ENCODE measurements at places on chromosomes 16 and 17.

GRCh38 chr16:30112197-30113030 lies 923 bp downstream of the GDPD3 start:
- no peak for DNase-seq

DNA sequence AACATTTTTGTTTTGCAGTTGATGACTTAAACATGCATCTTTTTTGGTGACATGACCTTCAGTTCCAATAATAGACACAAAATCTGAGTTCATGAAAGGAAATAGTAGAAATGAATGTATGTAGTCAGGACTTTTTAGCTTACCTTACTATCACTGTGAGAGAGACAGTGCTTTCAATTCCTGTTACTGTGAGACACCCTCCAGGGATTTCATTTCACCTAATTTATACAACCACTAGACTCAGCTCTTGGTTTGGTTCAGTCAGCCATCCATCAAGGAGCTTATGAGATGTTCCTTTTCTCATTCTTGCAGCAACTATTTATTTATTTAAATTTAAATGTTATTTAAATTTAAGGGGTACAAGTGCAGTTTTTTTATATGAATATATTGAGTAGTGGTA lies 77.9 kb downstream of the MAP2K4 start:
- no peak for DNase-seq

DNA sequence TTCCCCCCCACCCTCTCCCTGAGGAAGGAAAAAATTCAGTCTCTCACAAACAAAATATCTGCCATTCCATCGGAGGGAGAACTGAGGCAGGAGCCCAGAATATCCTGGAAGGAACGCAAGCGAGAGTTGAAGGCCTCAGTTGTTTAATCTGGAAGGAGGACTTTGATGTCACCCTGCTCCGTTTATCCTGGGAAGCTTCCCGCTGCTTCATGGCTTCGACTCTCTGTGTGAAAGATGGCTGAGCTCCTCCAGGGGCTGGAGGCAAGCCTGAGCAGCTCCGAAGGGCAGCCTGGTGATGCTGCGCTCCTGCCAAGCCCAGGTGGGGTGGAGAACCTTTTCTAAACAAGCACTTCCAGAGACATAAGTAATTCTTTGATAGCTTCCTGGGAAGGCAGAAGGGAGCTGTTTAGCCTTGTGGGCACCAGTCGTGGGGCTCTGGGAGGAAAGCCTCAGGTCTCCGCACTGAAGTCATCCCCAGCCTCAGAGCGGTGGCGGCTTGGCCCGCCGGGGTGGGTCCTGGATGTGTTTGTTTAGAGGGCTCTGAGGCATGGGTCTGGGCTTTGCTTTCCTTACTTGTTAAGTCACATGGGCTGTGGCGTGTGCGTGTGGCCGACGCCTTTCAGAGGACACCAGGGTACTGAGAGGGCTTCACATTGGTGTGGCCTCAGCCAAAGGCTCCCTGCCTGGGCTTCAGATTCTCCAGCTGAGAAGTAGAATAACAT lies 7.9 kb downstream of the NKD1 start:
- DNase-seq, result no peak

- DNase-seq, result no peak
Observed at GRCh38 chr17:62307196-62307595, 73.2 kb upstream of the EFCAB3 start.

DNA sequence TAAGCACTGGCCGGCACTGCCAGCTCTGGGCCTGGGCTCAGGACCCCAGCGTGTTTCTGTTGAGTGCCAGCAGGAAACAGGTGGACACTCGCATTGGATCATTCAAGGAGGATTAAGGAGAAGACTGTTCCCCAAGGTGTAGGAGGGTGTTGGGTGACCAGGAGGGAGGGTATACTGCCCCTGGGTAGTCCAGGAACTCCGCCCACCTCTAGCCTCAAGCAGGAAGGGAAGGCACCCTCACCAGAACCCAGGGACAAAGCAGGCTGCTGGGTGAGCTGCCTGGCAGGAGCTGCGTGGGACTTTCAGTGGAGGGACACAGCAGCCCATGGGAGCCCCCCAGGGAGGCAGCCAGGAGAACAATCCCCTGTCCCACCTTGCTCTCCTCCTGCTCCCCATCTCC lies 7.7 kb upstream of the RAB37 start:
- DNase-seq, result no peak

DNA sequence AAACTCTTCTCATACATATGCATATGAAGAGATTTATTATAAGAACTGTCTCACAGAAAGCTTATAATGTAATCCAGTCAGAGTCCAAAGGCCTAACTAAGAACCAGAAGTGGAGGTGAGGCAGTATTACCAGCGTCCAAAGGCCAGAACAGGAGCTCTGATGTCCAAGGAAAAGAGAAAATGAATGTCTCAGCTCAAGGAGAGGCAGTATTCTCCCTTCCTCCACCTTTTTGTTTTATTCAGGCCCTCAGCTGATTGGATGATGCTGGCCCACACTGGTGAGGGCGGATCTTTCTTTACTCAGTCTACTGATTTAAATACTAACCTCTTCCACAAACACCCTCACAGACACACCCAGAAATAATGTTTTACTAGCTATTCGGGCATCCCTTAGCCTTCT lies 43.4 kb downstream of the FBXL20 start:
- no peak for DNase-seq

GRCh38 chr16:71746442-71747046 lies 22.0 kb upstream of the PHLPP2 start:
- no peak for DNase-seq

GRCh38 chr16:58393138-58393504 lies 850 bp downstream of the GINS3 start:
- no peak for DNase-seq

GRCh38 chr17:76088041-76088867 lies 9.3 kb downstream of the ZACN start:
- no peak for DNase-seq

DNA sequence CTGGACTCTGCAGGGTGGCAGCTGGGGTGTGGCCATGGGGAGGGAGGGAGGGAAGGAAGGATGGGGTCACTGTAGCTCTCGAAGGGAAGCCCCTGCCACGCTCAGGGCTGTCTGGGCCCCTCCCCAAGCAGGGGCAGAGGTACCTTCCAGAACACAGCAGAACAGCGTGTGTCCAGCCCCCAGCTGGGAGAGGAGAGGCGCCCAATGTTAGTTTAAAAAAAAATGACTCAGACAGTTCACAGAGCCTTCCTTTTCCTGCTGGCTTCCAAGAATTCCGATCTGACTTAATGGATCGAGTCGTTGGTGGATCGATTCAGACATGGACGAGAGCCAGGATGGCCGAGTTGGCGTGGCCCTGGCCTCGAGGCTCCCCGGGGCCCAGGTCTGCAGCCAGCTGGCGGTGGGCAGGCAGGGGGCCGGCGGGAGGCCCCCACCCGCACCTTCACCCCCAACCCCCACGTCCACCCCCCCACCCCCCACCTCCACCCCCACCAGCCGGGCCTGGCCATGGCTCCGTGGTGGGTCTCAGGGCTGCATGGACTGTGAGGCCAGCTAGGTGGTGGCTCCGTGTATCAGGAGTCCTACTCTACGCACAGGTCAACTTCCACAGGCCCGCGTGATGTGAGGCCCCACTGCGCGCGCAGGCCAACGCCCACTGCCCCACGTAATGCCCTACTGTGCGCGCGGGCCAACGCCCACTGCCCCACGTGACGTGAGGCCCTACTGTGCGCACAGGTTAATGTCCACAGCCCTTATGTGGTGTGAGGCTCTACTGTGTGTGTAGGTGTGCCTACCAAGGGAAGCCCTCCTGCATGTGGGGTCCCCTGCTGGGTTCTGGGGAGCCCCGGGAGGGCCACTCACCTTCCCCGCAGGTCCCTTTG lies 21.8 kb downstream of the CACNA1H start:
- DNase-seq, result no peak

DNA sequence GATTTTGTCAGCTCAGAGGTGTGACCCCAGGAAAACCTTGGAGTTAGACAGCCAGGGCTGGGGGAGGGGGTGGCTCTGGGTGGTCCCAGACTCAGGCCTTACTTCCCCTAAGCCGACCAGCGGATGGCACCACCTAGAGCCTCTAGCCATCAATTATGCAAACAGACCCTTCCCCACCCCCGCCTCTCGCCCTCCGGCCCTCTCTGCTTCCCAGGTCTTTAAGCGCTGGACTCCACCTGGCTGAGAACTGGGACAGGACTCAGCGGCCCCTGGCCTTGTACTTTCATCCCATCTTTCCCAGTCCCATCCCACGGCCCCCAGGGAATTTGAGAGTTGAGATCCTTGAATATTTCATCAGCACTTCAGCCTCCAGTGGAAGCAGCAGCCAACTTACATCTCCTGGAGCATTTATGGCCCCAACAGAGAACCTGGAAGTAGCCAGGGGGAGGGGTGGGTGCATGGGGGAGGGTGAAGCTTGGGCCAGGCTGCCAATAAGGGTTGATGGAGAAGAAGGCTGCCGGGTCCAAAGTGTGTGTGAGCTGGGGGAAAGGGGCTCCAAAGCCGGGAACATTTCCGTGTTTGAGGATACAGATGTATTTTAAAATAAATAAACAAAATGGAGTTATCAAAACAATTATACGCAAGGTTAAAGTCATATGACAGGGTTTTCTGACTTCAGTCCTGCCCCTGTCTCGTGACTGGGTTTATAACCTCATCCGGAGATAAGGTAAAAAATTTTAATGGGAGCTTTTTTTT lies 7.5 kb upstream of the JUP start:
- no peak for DNase-seq

- DNase-seq, result no peak
Observed at GRCh38 chr16:31355431-31356100, 590 bp downstream of the ITGAX start.

DNA sequence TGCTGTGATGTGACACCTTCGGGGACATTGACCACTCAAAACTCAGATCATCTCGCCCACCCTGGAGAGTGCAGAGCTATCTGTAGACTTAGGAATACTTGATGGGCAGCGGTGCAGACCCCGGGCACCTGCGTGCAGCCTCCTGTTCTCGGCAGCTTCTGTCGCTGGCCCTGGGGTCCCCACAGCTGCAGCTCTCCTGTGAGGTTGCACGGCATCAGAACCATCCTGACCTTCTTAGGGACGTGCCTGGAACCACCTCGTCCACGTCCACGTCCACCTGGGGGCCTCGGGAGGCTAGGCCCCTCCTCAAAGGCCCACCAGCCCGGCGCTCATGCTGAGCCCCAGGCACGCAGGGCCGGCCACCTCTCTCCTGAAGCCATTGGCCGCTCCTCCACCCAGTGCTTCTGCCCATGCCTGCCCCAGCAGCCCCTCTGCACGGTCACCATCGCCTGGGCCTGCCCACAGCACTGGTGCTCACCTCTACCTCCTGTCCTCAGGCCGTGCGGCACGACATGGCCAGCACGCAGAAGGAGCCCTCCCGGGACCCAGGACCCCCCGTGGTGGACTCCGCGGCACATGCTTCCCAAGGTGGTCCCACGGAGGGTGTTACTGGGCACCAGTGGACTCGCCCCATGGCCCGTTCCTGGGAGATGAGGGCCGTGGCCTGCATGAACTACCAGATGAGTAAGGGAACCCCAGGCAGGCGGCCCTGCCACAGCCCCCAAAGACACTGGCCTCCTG lies 2.3 kb upstream of the WFIKKN1 start:
- no peak for DNase-seq

DNA sequence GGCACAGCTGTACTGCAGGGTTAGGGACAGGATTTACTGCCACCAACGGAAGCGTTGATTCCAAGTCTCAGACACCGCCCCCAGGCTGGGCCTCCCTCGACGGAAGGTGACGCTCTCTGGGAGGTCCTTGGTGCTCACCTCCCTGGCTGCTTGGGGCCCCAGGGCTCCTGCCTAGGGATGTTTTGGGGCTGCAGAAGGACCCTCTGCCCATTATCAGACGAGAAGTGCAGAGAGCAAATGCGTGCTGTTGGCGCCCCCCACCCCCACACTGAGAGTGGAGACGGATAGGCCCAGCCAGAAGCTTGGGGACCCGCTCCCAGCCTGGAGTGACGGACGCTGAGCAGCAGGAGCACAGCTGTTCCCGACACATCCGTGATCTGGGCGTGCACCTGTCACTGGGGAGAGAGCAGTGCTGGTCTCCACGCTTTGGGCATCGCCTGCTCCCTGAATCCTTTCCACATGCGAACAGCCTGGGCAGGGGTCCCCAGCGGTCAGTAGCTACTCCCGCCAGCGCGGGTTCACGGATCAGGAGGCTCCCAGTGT lies 5.1 kb upstream of the SOX8 start:
- DNase-seq, result no peak

- DNase-seq, result no peak
Observed at GRCh38 chr17:81939218-81939617, 2.1 kb upstream of the PYCR1 start.

- DNase-seq, result no peak
Observed at GRCh38 chr16:24939738-24940137, 75.4 kb downstream of the ARHGAP17 start.

- no peak for DNase-seq
Observed at GRCh38 chr17:15981208-15981607, 18.3 kb downstream of the ZSWIM7 start.

DNA sequence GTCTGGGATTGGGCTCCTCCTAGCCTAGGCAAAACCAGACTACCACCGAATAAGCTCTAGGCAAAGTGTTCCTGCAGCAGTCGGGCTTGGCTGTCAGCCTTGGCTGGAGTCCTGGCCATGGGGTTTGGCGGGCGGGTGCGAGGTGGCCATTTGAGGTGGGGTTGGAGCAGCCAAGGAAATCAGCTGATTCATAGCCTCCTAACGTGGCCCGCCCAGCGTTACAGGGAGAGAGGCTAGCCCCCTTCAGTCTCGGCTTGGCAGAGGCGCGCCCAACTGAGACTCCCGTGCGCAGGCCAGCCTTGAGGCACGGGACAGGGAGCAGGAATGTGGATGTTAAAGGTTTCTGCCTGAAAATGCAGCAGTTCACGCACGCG lies 1.9 kb downstream of the PMP22 start:
- no peak for DNase-seq

- no peak for DNase-seq
Observed at GRCh38 chr16:14309906-14310305, 238.8 kb downstream of the MRTFB start.

DNA sequence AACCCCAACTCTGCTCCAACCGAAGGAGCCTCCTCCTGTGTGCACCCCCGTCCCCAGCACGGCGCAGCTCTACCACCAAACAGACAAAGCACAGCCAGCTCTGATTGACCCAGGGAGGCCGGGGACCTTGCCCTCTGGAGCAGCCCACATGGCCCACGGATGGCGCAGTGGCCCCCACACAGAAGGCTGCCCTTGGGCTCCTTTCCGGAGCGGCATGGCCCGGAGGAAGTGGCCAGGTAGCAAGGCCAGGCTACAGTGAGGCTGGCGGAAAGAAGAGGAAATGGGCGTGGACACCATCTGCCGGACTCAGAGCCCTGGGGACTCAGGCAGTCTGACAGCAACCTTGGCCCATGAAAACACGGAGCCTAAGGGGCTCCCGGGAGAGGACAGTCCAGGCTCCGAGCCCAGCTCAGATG lies 19.9 kb upstream of the ZC3H18 start:
- no peak for DNase-seq

All from NCI-H446 treated with DMSO at 0.1 percent for 48 hours (cell line).